Stimulated activated CD4-positive, alpha-beta T cell treated with anti-CD3 and anti-CD28 coated beads, Interleukin-1b, Interleukin-23, amount 100 ng/mL, for 1 hour (primary cell): ENCODE measurements at places on chromosomes 11 and 22.

- no peak for DNase-seq
Measured at GRCh38 chr11:60625262-60625661, 74.2 kb upstream of the MS4A8 start.

- no peak for DNase-seq
Measured at GRCh38 chr11:88297421-88297820, 40.1 kb downstream of the CTSC start.

- no peak for DNase-seq
Measured at GRCh38 chr11:134949121-134950090, 537.4 kb upstream of the B3GAT1 start.

DNA sequence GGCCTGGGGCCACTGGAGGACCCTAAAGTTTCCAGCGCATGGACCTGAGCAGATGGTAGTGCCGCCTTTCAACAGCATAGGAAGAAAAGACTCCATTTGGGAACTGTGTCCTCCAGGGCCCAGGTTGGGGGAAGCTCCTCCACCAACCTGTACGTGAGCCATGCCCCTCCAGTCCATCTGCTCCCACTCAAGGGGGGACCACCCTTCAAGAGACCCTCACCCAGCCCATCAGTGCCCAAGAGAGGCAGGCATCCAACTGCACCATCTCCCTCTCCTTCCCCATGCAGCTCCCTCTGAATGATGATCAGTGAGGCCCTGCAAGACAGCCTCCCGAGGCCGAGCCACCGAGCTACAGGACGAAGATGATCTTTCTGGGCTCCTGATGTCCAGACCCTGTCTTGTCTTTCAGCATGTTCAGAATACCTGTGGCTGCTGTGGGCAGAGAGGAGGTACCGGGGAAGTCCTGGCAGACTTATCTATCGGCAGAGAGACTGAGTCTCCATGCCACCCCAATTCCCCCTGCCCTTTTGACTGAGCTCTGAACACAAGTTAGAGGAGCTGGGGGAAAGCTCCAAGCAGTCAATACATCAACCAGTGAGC, 25.0 kb upstream of the JAM3 start:
- no peak for DNase-seq

- DNase-seq: no peak
Measured at GRCh38 chr22:30277547-30278344, 11.1 kb upstream of the OSM start.

- DNase-seq: peak; percentile 54
Measured at GRCh38 chr11:2151500-2152257, 9.3 kb downstream of the INS start.

DNA sequence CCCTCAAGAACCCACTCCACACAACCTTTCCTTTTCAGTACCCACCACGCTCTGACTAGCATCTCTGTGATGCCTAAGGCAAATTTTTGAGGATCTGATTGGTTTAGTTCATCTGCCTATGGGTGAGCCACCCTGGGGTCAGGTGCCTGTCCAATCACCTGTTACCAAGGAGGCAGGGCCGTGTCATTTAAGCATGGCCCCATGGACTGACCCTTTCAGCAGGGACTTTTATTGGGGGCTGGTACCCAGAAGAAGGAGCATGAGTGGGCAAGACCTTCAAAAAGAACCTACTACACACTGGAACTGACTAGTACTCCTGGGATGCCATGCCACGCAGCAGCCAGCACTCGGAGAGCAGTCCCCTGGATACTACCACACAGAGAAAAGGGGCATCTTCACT, 28.4 kb downstream of the C11orf91 start:
- no peak for DNase-seq

- no peak for DNase-seq
Measured at GRCh38 chr11:94563176-94563847, 3.9 kb upstream of the PIWIL4 start.

DNA sequence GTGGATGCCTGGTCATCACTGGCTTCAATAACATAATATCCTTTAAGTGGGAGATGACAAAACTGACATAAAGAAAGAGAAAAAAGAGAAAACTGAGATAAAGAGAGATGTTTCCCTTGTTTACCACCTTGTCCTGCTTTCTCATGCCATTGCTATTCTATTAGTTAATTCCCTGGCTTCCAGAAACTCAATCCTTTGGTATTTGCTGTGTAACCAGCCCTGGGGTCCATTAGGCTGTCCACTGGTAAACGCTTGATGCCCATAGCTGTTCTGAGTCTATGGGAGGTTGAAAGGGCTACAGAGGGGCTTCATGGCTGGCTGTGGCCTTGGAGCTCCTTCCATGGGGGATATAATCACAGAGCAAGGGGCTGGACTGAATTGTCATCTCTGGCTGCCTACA, 243.4 kb upstream of the PLET1 start:
- no peak for DNase-seq

DNA sequence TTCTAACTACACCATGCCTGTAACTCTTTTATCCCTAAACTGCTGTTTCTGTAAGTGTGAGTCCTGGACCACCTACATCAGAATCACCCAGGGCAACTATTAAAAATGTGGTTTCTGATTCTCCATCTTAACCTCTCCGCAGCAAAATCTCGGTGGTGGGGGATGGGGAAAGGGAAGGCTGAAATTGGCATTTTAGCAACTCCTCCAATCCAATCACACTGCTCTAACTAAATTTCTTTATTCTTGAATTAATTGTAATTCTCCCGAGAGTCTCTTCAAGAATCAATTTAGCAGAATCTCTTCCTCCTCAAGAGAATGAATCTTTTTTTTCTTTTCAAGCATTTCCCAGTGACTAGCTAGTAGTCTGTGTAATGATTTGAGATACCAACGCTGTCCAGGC, 36.2 kb downstream of the SEZ6L start:
- no peak for DNase-seq

GRCh38 chr22:39332441-39333064, 13.1 kb upstream of the RPL3 start:
- DNase-seq: no peak

DNA sequence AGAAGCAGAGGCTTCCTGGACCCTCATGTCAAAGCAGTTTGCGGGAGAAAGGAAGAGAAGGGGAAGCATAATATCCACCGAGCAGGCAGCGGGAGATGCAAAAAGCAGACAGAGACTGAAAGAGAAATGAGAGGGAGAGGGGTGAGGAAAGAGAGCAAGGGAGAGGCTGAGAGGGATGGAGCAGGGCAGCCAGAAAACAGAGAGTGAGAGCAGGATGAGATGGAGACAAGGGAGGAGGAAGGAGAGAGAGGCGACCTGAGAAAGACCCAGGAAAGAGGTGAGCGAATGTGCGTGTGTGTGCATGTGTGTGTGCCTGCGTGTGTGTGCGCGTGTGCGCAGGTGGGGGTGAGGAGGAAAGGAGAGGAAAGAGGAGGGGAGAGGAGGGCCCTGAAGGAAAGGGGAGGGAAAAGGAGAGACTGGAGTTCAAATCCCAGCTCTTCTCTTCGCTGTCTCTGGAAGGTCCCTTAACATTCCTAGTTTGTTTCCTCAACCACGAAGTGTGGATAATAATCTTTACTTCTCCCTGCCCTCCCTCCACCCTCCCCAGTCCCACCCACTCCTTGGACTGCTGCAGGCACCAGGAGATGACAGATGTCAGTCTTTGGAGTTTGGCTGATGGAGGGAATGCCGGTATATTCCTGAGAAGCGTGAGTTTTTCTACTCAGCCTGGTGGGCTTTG, 67.9 kb downstream of the ISX start:
- DNase-seq: no peak

- no peak for DNase-seq
Measured at GRCh38 chr11:57653163-57653562, 3.5 kb upstream of the YPEL4 start.

- DNase-seq: no peak
Measured at GRCh38 chr11:110979696-110980095, 265.8 kb upstream of the POU2AF2 start.

- DNase-seq: no peak
Measured at GRCh38 chr11:33320814-33321330, 63.7 kb downstream of the HIPK3 start.

GRCh38 chr11:28838741-28839140, 730.6 kb downstream of the METTL15 start:
- DNase-seq: no peak

GRCh38 chr11:110715541-110715940, 3.3 kb upstream of the ARHGAP20 start:
- no peak for DNase-seq

GRCh38 chr11:93686226-93686625, 24.7 kb downstream of the CEP295 start:
- DNase-seq: no peak

DNA sequence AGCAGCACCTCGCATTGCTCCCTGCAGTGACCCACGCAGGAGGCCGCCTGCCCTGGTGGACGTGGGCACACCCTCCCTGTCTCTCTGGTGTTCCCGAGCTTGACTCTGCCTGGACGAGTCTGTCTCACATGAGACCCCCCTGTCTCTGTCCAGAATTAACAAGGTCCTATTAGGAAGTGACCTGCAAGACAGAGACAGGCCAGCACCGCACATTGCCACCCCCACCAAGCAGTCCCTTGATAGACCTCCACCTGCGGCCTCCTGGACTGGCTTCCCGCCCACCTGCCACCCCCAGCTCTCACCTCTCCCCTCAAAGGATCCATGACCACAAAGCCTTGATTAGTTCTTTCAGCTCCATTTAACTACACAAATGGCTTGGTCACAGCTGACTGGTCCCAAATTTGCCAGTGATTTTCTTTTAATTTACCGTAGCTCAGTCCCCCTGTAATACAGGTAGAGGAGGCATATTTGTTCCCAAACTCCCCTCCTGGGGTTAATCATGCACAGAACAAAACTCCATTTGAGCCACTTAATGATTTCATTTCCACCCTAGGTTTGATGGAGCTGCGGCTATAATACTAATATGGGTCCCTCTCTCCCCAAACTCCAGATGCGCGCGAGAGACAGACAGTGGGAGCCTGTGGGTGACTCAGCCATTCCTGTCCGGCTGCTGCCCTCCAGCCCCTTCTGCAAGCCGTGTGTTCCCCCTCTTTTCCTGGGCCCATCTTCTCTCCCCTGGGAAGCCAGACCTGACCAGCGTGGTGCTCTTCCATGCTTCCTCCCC, 11.2 kb downstream of the SPATA19 start:
- no peak for DNase-seq

DNA sequence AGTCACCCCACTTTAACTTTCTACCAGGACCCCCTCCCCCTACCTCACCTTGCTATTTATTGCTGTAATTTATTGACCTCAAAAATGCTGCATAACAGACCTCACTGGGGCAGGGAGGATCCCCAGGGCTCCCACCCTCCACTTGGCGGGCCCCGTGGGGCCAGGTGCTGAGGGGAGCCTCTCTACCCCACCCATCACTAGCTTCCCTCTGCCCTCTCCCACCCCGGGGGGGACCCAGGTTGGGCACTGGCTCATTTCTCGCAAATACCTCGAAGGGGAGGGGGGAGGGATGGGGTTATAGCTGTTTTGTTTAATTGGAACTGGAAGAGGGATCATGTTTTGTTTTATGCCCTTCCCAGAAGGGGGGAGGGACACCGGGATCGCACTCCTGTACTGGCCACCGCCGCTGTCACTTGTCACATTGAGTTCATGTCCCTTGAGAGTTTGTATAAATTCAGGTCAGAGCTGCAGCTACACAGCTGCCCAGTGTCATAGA, 16.3 kb upstream of the TMEM191C start:
- no peak for DNase-seq

DNA sequence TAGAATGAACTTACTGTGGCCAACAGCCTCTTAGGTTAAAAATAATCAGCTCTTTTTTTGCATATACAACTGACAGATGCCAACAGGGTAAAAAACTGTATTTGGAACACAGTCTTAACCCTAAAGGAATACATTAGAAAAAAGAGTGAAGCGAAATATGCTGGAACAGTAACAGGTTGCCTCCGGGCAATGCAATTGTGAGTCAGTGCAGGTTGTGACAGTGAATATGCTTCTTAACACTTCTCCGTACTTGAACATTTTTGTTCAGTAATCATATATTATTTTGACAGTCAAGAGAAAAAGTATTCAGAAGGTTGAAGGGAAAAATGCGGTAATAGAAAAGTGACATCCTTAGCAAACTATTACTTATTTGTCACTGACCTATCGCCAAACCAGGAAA, 98.5 kb downstream of the DBX1 start:
- DNase-seq: no peak

DNA sequence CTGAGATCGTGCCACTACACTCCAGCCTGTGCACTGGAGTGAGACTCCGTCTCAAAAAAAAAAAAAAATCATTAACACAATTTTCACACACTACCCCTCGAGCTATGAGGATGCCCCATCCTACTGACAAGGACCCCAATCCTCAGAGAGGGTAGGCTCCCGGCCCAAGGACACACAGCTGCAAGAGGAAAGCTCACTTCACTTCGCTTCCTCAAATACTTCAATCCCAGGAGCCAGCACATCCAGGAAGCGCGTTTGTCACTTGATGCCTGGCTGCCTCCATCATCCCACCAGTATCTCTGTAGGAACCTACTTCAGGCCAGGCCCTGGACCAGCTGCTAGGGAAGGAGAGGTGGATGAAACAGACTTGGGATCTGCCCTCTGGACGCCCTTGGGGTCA, 144.0 kb downstream of the CRYBB2 start:
- DNase-seq: no peak

GRCh38 chr11:104649002-104649401, 249.3 kb downstream of the CASP12 start:
- no peak for DNase-seq

DNA sequence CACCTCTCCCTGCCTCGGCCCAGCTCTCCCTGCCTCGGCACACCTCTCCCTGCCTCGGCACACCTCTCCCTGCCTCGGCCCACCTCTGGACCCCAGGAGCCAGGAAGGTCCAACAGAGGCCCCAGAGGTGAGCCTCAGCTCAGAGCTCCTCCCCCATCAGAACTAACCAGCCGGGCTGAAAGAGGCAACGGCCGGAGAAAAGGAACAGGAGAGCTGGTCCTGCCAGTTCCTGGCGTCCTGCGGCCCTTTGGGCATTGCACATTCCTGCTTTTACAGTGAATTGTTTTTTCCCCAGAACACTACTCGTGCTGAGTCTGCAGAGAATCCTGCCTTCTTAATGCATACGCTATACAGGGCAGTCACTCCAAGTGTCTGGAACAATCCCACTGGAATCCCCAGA, 45.8 kb downstream of the LMO1 start:
- no peak for DNase-seq

DNA sequence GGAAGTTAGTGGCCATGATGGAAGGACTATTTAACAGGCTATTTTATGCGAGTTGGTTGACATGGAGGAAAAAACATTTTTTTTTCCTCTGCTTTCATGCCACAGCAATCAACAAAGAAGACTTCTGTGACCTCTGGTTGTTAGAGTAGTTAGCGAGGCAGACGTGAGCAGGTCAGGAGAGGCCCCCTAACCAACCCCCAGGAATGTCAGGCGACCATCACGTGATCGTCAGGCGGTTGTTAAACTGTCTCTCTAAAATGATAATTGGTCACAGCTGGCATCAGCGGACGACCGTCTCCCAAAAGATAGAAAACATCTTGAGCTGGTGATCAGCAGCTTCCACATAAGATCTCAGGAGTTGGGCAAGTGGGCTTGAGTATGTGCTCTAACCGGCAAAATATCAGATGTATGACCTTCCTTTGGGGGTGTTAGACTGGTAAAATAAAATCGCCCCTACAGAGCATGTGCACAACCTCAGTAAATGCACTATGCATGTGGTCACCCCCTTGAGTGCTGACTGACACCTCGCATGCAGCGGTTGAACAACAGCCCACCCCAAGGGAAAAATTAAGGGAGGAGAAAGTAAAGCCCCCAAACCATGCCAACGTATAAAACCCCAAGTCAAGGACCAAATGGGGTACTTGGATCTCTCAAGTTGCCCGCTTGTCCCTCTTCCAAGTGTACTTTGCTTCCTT, 20.9 kb upstream of the NARS2 start:
- DNase-seq: no peak

GRCh38 chr22:17113600-17113999, 7.6 kb downstream of the TMEM121B start:
- no peak for DNase-seq

- no peak for DNase-seq
Measured at GRCh38 chr11:84384731-84385130, 1098.6 kb upstream of the CCDC90B start.
